ENCODE measurements at places on chromosomes 7 and 10.

DNA sequence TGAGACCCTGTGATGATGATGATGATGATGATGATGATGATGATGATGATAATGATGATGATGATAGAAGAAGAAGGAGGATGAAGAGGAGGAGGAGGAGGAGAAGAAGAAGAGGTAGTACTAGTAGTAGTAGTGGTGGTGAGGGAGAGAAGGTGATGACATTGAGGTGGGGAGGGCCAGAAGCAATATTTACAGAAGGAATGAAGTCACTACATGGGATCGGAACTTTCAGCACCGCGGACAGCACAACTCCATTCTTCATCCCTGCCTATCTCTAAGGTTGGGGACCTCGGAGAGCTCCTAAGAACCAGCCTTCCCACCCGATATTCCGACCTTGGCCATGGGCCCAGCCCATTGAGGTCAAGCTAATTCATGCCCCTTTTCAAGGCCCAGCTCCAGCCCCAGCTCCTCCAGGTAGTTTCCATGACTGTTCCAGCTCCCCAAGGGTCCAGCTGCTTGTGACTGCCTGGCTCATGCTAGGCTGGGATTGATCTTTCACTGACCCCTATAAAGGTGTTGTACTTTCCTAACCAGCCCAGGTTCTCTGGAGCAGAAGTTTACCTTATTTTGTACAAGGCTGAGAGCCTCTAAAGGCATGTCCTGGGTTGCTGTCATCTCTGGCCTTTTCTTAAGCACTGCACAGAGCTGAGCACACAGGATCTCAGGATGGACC, 10.3 kb downstream of the CRHR2 start:
- DNase-seq: no peak

- peak; percentile 75 for DNase-seq
These were observed 26.4 kb downstream of the CDK6 start for GRCh38 chr7:92809760-92810573.

DNA sequence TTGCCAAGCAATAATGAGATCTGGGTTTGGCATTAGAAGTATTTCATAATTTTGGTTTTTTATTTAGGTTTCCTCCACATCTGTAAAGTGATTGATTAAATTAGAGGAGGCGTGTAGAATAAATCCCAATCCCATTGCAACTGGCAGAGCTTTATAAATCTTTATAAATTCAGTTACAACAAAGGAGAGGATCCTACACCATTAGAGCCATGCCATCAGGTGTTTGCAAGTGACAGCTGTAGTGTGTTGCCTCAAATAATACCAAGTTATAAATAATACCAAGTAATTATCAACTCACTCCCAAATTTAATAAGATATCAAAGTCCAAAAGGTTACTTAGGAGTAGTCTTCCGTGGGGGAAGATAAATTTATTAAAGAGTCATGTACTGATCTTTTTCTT, 62.2 kb downstream of the PODXL start:
- DNase-seq: no peak

DNA sequence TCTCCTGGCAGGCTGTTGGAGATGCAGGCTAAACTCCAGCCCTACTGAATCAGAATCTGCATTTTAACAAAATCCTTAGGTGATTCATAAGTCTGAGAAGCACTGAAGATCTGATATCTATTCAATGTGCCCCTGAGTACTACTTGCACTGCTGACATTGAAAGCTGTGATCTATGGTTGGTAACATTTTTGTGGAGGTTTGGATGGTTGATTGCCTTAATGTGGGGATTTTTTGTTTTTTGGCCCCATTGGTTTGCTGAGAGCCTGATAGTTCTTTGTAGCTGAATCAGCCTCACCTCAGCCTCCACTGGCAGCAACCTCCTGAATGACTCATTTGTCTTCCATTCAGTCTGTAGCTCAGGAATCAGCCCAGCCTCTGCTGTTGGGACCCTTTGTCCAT, 14.7 kb upstream of the LRRN3 start:
- DNase-seq: no peak

GRCh38 chr7:135100856-135101255, 47.0 kb upstream of the TMEM140 start:
- no peak for DNase-seq

- no peak for DNase-seq
These were observed 5.4 kb downstream of the PRKCQ start for GRCh38 chr10:6574664-6575176.

Measured in DMS153 (cell line).